T-helper 22 cell (primary cell): ENCODE measurements at places on chromosomes 1 and 21.

GRCh38 chr1:219185486-219186117 lies 11.9 kb downstream of the LYPLAL1 start:
- DNase-seq, result no peak

GRCh38 chr1:61746813-61747212 lies 4.5 kb downstream of the PATJ start:
- DNase-seq, result no peak

DNA sequence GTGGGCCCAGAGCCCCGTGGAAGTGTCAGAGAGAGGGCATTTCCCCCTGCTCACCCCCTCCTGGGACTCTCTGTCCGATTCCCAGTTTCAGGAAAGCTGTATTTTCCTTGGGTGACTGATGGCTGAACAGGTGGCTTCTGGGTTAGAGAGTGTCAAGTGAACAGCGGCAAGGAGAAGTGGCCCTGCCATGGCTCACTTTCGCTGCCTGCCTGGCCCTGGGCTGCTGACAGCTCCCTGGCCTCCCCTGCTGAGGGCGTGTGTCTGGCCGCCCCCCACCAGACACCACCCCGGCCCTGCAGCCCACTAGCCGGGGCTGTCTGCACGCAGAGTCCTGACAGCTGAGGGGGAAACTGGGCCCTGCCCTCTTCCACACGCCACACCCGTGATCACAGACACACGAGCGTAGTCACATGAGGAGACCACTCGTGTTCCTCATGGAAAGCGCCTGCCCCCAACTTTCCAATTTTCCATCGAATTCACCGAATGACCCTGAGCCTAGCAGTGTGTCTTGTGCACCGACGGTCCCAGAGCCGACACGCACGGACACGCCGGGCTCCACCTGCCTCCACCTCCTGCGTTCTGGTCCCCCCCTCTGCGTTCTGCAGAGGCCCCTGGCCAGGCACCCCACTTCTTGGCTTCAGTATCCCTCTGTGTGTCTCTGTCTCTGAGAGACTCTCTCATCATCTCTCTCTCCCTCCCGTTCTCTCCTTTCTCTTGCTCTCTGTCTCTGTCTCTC lies 60.6 kb upstream of the CASZ1 start:
- no peak for DNase-seq

- DNase-seq, result no peak
Observed at GRCh38 chr21:42760361-42760950, 107.0 kb downstream of the PDE9A start.

- peak; percentile 51 for DNase-seq
Observed at GRCh38 chr1:156140879-156141707, 12.3 kb upstream of the SEMA4A start.
